ENCODE measurements at places on chromosomes 2 and 18.

- no peak for DNase-seq
These were observed 69.0 kb upstream of the ZCCHC2 start for GRCh38 chr18:62453864-62454263.

GRCh38 chr2:48015421-48015820 is 109.1 kb upstream of the FBXO11 start:
- DNase-seq: no peak

- no peak for DNase-seq
These were observed 39.1 kb downstream of the CUL3 start for GRCh38 chr2:224545884-224546644.

- DNase-seq: no peak
These were observed 19.2 kb downstream of the PMS1 start for GRCh38 chr2:189803431-189803830.

DNA sequence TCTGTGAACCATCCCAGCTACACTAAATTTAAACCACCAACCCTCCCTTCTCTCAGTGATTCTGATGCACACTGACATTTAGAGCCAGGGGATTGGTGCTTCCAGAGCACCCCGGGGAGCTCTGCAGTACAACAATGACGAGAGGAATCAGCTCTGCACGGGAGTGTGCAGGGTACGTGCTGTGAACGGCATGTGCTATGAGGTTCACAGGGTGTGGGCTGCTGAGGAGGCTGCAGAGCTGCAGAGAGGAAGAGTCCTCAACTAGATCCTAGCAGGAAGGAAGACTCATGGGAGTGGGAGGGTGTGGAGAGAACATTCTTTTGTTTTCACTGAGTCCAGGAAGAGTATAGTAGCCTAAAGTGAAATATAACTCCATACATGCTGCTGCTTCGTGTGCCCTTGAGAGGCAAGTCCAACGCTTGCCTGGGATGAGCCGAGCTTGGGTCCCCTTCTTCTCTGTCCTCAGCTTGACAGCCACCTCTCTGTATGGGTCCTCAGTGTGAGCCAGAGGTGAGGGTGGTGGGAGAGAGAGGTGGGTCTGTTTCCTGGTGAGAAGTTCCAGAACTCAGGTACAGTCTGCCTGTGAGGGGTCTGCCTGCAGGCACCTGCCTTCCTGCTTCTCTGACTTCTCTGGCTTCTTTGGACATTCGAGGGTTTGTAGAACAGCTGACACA is 118.8 kb downstream of the CTIF start:
- DNase-seq: no peak

DNA sequence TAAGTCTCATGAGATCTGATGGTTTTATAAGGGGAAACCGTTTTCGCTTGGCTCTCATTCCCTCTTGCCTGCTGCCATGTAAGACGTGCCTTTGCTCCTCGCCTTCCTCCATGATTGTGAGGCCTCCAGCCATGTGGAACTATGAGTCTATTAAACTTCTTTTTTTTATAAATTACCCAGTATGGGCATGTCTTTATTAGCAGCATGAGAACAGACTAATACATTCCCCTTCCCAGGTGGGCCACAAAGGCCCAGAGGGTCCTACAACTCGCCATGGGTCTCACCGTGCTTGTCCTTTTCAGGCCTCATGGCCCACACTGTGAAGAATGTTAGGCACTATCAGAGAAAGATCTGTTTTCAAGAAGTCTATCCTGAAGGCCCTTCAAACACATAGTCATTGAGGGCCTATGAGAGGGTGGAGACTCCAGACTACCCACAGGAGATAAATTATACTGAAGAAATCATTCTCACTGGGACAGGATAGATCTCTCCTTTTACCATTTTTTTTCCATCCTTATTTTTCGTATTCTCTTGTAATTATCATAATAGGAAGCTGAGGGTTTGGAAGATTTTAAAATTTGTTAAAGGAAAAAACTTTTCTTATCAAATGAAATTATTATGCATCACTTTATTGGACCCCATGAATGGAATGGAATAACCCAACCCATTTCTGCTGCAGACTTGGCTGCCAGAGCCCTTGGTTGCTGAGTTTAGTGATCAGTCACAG is 91.0 kb upstream of the MSH2 start:
- DNase-seq: no peak

DNA sequence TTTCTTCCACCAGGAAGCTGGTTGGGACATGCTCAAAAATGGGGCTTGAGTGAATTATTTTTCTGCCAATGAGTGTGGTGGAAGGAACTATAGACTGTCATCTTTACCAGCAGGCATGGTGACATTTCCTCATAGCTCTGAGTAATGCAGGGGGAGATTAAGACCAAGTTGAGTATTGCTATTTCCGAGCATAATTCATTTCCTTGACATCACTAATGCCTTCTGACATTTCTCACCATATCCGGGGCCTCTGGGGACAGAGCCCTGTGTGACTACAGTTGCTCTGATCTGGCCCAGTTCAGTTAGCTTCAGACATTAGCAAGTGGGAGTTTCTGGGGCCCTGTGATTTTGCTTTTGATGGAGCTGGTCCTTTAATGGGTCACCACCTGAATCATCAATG is 410.4 kb downstream of the MEIS1 start:
- no peak for DNase-seq

GRCh38 chr2:16653799-16654198 is 11.8 kb downstream of the CYRIA start:
- DNase-seq: no peak

DNA sequence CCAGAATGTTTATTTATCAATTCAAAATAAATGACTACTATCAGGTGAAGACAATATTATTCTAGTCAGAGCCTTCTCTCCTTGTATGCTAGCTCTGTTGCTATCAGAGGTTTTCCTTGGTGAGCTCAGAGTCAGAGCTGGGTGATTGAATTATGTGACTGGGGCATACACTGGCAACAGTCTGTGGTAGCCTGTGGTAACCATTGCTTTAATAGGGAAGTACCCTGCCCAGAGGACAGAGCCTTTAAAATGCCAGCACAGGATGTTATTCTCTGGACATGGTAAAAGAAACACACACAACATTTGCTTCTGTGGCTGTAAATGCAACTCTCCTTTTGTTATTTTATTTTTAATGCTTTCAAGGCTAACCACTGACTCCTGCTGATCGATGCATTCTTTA is 124.7 kb downstream of the PPP1R1C start:
- no peak for DNase-seq

DNA sequence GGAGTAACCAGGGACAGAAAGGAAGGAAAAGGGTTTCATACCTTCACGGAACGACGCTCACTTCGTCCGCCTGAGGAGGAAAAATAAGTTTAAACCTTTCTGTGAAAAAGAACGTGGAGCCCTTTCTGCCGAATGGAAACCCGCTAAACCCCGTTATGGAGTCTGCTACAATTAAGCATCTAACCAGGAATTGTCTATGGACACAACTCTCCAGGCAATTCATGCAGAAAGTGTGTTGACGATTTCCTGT is 528 bp upstream of the PPP4R3B start:
- no peak for DNase-seq

GRCh38 chr2:141692829-141693228 is 438.0 kb downstream of the LRP1B start:
- DNase-seq: no peak

DNA sequence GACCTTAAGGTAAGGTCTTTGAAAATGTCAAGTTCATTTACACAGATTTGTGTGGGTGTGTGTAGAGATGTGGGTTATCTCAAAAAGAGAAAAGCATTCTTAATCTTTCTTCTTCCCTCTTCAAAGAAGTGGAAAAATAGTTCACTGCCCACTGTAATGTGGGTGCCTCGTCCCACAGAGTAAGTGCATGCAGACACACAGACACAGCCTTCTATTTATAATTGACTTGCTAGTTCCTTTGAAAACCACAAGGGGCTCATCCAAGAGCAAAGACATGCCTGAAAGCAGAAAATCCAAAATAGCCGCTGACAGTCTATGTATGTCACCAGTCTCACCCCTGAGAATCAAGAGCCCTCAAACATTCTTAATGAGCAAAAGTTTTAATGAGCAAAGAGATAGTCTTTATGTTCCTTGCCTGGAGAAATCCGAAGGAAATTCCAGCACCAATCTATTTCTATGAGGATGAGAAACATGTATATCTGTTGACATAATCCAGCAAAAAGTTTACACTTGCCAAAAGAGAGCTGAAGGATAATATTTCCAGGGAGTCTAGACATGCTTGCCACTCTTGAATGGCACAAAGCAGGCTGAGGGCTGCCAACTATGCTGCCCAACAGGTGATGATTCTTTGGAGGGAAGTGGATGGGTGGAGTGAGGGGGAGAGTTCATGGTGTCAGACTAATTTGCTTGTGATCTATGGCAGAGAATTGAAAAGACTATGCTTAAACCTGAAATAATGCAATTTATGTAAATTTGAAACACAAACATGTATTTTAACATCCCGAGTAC is 93.9 kb downstream of the ACVR1 start:
- DNase-seq: no peak

DNA sequence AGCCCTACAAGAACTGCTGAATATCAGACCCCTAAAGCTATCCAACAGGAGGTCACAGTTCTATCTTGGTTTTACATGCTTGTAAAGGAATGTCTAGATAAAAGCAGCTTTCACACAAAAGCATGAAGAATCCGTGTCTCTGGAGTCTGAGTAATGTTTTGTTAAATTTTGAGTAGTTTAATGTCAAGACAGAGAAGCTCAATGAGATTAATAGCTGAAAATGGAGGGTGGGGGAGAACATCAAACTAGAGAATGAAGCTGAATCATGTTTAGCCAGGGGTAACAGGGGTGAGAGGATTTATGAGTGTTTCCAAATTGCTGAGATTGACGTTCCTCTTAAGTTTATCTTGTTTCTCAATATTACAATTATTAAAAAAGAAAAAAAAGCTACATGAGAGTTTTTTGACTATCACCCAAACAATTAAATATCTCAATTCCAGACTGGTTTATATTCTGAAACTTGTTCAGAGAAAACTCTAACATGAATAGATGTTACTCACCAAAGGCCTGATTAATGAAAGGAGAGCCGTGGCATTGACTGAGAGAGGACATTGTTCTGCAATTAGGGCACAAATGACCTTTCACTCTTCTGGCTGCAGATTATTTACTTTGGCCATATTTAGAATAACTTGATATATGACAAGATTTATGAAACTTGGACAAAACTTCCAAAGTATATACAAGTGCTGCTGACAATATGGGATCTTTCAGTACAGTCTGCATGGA is 266.4 kb upstream of the ETAA1 start:
- no peak for DNase-seq

DNA sequence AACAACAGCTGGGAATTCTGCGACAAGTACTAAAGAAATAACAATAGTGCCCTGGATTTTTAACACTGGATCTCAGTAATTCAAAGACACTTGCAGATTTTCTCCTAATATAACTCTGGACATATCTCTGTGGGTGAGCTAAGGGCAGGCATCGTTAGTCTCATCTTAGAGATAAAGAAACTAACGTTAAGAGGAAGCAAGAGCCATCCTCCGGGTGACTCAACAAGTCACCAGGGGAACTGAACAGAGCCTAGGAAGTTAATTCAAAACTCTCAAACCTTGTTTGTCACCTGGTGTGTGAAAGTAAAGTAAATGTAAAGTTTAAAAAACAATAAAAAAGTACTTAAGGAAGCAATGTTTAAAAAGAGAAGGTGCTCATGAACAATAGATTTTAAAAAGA is 41.6 kb upstream of the NRP2 start:
- DNase-seq: no peak

- no peak for DNase-seq
These were observed 52.8 kb downstream of the GALNT1 start for GRCh38 chr18:35634323-35634722.

- DNase-seq: no peak
These were observed 18.1 kb upstream of the CCDC88A start for GRCh38 chr2:55437515-55438390.

DNA sequence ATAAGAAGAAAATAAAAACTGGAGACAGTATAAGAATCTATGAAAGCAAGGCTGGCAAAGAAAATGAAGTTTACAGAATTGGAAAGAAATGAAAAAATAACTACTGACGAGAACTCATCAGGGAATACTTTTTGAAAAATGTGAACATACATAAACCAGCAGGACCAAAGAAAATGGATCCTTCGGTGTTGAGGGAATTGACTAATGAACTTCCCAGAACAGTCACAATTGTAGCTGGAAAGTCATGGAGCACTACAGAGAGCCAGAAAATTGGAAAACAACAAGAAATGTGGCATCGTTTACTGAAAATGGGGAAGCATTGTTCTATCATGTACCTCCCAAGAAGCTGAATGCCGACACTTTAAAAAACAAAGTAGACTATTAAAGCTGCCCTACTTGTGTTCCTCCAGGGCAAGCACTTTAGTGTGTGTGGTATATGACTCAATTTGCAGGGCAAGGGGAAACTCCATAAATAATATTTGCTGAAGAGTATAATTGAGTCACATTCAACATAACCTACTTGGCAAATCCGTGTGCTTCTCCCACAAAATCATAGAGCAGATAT is 1221.6 kb upstream of the NRXN1 start:
- no peak for DNase-seq

DNA sequence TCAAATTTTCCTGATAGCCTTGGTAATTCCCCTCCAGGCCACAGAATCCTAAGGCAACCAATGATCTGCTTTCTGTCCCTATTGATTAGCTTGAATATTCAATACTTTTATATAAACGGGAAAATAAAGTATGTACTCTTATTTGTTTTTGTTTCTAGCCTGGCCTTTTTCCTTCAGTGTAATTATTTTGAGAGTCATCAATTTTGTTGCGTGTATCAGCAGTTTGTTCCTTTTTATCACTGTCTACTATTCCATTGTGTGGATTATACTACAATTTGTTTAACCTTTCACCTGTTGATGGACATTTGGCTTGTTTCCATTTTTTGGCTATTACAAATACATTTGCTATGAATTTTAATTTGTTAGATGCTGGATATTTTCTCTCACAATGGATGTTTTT is 39.2 kb upstream of the LRRC30 start:
- no peak for DNase-seq

DNA sequence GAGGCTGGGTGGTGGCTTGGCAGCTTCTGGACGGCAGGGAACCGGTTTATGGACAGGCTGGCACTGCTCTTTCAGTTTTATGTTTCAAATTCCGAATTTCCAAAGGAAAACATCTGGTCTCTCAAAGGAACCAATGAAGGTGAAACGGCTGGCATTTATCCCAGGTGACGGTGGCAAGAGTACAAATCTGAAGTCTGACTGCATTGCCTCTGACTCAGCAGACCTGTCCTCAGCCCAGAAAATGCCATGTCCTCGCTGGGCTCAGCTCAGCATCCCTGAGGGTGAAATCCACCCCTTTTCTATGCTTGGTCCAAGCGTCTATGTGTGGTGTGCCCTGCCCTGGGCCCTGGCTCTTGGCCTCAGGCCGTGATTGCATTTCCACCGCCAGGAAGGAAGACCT is 38.1 kb downstream of the NAPG start:
- no peak for DNase-seq

DNA sequence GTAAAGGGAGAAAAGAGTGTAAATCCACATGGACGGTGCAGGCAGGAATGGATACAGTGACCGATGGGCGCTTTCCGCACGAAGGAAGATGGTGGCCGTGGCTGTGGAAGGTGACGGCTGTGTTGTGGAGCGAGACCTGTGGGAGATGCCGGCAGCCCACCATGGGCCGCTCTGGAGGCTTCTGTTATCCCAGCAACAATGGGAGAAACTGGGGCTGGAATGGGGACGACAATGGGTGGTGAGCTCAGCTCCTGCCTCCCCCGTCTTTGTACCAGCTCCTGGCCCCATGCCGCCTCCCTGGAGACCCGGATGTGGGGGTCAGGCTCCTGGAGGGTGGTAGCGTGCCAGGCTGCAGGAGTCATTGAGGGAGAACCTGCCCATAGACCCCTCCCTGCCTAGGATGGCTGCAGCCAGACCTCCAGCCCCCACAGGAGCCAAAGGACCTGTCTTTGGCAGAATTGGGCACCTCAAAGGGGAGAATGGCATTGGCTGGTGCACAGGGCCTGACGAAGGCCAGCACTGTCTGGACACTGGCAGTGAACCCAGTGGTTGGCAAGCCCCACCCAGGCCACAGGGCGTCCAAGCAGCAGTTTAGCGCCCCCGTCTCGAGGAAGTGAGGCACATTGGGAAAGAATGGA is 72.6 kb downstream of the SLC66A2 start:
- no peak for DNase-seq

Measured in stimulated activated CD8-positive, alpha-beta memory T cell treated with anti-CD3 and anti-CD28 coated beads, Interleukin-2, amount 100 ng/mL, for 48 hours (primary cell).